ENCODE measurements at places on chromosomes 5 and 9.

DNA sequence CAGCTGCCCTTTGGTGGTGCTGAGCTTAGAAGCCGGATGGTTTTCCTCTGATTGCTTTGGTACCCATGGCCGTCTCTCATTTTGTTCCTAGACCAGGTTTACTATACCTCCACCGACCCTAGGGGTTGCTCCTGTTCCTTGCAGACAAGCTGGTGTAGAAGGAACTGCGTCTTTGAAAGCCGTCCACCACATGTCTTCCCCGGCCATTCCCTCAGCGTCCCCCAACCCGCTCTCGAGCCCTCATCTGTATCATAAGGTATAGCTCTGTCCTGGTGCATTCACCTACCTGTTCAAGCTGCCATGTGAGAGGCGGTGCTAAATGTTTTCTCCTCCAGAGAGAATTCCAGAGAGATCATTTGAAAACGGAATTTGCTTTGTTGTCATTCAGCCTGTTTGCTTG is 39.5 kb downstream of the TENT4A start:
- no peak for DNase-seq

DNA sequence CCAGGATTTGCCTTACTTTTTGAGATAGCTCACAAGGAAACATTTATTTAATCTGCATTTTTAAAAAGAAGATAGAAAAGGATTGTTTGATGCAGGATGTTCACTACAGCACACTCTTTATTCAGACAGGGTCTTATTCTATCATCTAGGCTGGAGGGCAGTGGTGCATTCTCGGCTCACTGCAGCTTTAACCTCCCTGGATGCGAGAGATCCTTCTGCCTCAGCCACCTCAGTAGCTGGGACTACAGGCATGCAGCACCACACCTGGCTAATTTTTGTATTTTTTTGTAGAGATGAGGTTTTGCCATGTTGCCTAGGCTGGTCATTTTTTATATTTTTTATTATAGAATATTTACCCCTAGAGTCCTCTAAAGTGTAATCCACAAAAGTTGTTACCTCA is 221.4 kb downstream of the MCTP1 start:
- no peak for DNase-seq

- no peak for DNase-seq
Observed at GRCh38 chr5:142725231-142726187, 39.6 kb upstream of the FGF1 start.

DNA sequence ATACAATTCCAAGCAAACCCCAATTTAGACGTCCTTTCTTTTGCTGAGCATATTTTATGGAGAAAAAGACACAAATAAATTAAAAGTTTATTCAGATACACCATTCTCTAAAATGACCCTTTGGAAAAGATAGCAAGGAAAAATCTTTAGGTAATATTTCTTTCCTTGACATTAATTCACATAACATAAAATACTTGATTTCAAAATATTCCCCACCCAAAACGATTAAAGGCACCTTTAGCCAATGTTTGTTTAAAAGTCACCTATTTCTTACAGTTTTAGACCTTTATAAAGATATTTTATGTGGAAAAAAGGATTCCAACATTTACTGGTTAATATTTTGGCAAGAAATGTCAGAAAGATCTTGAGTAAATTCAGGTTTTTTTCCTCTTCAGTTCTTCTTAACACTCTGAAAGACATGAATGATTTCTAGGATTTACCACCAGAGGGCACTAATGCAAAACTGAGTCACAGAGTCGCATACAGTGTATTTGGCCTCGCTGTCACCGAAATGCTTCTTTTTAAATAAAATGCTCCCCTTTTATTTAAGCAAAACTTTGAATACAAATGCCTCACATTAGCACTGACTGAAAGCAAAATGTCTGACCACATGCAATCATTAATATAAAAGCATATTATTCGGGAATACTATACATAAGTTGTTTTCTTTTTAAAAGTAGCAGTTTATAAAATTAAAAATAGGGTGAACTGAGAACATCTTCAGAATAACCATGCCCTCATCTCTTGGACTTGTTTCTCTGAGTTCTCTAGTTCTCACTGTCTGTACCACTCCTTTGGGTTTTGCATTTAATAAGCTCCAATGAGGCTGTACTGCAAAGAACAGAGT is 122.5 kb downstream of the SLC1A3 start:
- DNase-seq: no peak

- DNase-seq: no peak
Observed at GRCh38 chr9:35861161-35861897, 8.9 kb downstream of the OR13J1 start.

GRCh38 chr9:21964925-21965385 is 29.2 kb downstream of the CDKN2A start:
- DNase-seq: no peak

DNA sequence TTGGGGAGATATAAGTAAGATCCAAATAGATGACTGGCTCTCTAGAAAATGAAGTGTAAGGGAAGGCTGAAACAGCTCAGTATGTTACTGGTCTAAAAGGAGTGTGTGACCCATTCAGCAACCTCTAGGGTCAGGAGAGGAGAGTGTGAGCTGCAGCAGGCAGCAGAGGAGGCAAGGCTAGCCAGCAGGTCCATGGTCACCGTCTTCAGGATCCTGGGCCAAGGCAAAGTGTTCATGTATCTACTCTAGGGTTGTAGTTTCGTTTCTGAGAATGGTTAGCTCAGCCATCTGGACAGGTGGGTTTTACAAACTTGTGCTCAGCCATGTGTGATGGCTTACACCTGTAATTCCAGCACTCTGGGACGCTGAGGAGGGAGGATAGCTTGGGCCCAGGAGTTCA is 13.7 kb downstream of the MYO10 start:
- no peak for DNase-seq

- no peak for DNase-seq
Observed at GRCh38 chr5:53023969-53024368, 34.8 kb downstream of the ITGA2 start.

DNA sequence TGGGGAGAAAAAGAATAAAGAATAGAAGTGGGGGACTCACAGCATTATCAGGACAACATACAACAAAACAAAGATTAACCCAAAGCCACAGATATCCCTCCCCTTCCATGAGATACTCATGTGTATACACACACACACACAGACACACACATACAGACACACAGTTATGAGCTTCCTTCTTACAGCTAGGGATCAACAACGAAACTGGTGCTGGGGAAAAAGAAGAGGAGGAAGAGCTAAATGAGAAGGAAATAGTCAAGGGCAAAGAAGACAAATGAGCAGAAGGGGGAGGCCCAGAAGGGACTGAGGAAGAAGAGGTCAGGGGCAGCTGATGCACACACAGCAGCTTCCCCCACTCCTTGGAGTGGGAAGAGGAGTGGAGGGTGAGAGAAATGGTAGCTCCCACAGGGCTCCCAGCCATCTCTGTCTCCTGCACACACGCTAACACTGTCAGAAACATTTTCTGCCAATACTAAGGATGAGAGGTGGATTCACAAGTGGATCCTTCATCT is 66.2 kb downstream of the SIL1 start:
- DNase-seq: no peak

GRCh38 chr5:99061711-99062110 is 132.9 kb upstream of the CHD1 start:
- DNase-seq: no peak

- no peak for DNase-seq
Observed at GRCh38 chr5:43729846-43730478, 127.0 kb downstream of the NNT start.

- DNase-seq: no peak
Observed at GRCh38 chr5:164650427-164650826, 1145.0 kb downstream of the MAT2B start.

GRCh38 chr9:38620483-38621433 is at the start of gene ANKRD18A:
TSS of gene ANKRD18A (minus strand) at chr9:38620596. CDS start at chr9:38620285, 311 bp downstream.
- DNase-seq: peak; percentile 85

DNA sequence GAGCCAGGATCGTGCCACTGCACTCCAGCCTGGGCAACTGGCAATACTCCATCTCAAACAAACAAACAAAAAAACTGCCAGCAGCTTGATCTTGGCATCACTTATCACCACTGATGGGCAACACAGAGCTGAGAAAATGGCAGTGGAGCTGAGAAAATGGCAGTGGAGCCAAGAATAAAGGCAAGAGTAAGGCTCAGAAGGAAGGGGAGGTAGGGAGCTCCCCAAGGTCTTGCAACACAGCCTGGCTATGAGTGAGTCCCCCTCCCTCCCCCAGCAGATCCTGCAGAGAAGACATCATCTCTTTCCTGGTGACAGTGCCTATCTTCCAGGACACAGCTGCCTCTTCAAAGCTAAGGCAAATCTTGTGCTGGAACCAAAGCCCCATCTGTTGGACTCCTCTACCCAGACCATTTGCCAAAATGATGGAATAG is 70.3 kb downstream of the UGCG start:
- no peak for DNase-seq

DNA sequence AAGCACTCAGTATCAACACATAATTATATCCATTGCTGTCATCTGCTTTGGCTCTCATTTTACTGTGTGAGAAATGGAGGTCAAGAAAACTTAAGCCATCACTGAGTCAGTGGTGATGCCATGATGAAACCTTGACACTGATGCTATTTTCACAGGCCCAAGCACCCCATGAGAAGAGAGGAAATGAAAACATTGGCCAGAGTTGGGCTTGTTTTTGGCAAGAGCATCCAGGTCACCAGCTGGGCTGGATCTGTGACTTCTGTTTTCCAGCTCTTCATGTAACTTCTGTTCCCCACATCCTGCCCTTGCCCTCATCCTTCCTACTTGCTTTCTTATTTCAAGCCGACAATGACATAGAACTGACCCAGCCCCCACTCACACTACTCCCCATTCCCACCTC is 10.0 kb downstream of the LCP2 start:
- no peak for DNase-seq

DNA sequence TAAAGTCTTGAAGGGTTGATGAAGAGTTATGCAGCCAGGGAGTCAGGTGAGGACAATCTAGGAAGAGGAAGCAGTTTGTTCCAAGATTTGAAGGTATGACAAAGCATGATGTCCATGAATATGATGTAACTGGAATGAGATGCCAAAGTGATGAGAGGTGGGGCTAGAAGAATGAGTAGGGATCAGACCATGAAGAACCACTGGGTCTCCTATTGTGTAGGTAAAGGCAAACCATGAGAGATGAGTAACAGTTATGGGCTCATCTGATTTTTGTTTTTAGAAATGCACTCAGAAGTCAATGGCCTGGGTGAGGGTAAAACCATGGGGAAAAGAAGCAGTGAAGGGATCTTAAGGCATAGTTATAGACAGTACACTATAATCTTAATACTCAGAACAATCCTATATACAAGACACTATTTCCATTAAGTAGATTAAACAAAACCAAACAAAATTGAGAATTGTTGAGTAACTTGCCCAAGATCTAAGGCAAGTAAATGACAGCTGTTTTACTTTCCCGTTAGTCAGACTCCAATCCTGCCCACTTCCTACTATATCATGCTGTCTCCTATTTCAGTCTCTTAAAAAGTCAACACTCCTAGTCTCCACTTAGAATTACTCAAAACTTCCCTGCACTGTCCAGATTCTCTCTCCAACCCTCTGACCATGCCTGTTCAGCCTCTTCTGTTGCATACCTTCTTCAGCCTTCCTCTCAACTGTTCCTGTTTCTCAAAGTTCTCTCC is 393.8 kb upstream of the MEF2C start:
- no peak for DNase-seq

GRCh38 chr9:136117916-136118319 is 757 bp downstream of the TMEM250 start:
- DNase-seq: no peak

GRCh38 chr5:62741761-62742160 is 163.1 kb downstream of the LRRC70 start:
- DNase-seq: no peak

- no peak for DNase-seq
Observed at GRCh38 chr5:74281166-74281565, 359.4 kb downstream of the ENC1 start.

- no peak for DNase-seq
Observed at GRCh38 chr5:69374911-69375446, 5.4 kb downstream of the RAD17 start.

DNA sequence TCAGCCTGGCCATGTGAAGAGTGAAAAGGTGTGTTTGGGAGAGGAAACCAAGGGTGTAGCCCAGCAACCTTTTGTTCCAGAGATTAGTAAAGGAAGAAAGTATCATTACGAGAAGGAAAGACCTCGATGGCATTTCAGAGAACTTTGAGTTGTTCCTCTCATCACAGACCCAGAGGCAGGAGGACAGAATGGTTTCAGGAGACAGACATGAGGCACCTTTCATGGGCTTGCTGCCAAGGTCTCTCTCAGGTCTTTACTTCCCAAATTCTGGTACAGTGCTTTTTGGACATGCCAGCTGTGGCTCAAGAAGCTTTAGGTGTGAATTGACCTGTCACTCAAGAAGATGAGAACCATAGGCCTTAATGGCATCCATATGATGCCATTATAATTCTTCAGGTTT is 2.8 kb upstream of the MCC start:
- no peak for DNase-seq

DNA sequence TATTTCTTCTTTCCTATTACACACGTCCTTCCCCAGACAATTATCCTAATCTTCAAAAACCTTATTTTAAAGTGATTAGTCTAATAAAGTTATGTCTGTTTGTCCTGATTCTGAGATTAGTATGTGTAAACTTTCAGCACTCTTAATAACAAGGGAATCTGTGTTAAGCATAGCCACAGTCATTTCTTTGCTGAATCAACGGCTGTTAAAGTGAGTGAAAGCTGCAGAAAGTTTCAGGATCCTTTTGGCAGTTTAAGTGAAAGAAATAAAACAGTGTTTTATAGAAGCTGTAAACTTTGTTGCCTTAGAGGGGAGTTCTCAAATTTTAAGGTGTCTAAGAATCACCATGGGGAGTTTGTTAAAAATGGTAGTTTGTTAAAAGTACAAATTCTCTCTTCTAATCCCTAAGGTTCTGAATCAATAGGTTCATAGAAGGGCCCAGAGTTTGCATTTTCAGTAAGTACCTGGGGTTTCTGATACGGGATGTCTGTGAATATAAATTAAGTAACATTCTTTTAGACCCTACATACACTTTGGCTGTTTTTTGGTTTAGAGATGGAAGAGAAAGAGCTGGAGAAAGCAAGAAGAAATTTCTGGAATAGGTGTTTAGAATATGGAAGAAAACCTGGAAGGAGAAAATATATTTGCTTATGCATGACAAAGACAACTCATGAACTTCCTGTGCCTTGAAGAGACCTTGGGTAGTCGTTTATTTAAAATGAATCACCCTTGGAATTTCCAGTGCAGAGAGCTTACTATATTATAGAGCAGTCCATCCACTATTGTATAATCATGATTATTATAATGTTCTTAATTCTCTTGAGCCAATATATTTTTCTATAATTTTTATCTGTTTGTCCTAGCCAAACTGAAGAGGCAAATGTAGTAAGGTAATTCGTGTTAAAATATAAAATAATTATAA is 45.7 kb downstream of the SCAMP1 start:
- DNase-seq: no peak

DNA sequence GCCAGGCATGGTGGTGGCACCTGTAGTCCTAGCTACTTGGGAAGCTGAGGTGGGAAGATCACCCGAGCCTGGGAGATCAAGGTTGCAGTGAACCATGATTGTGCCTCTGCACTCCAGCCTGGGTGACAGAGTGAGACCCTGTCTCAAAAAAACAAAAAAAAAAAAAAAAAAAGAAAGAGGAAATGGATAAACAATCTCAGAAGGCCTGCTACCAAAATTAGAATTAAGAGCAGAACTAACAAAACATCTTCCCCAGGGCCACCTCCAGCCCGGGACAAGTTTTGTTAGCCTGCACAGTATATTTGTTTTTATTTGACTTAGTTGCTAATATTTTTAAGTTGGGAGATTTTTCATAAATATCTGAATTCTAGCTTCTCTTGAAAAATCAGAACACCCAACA is 23.1 kb downstream of the PAX5 start:
- DNase-seq: no peak

GRCh38 chr9:132049900-132050299 is 29.8 kb downstream of the MED27 start:
- DNase-seq: no peak

- DNase-seq: no peak
Observed at GRCh38 chr9:129630967-129631673, 5.2 kb downstream of the NTMT1 start.

All from neural crest cell (in vitro differentiated cells).